Inflammatory macrophage treated with lipopolysaccharide for 4 hours (primary cell): ENCODE measurements at places on chromosomes 1 and 21.

DNA sequence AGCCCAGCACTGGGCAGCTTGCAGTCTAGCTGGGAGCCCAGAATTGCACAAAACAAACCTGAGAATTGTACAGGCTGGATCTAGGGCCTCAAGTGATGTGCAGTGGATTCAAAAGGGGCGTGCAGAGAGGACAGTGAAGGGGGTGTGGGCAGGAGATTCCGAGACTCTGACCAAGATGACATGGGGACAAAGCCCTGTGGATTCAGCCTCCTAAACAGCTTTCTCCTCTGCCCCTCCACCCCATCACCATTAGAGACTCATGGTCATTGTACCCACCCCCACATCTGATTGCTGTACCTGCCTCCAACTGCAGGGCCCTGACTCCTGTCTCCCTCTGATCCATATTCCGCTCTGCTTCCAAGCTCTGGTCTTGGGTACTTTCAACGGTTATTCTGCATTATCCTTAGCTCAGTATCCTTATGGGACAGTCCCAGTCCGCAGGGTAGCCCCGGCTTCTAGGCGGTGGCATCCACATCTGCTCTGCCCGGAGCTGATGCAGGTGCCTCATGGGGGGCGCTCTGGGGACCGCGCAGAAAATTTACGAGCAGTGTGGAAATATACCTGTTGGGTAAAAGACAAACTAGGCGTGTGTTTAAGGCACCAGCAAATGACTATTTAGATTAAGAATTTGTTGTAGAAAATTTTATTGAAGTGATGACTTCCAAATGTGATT lies 1.7 kb upstream of the BMP8A start:
- no peak for DNase-seq

DNA sequence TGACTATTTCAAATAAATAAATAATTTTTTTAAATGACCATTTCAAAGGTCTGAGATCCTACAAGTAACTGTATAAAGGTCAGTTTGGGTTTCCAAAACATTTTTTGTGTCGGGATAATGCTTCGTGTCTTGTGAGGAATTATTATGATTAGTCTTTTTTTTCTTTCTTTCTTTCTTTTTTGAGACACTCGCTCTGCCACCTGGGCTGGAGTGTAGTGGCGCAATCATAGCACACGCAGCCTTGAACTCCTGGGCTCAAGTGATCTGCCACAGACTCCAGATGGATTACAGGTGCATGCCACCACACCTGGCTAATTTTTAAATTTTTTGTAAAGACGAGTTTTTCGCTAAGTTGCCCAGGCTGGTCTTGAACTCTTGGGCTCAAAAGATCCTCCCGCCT lies 1.9 kb upstream of the SDE2 start:
- no peak for DNase-seq

DNA sequence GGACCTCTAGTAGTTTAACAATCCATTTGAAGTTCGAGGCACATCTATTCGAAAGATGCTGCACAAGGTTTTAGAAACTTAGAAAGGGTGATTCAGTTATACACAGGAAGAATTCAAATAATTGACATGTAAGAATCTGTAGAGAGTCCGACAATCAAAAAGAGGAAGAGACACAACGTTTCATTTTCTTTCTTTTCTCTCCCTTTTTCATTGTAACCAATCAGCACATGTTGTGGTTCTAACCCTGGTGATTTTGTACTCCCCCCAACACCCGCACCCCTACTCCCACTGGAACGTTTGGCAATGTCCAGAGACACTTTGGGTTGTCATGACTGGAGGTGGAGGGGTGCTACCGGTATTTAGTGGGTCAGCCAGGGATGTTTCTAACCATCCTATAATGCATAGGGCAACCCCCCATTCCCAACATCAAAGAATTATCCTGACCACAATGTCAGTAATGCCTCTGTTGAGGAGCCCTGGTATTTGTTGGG lies 4.9 kb downstream of the TGFB2 start:
- no peak for DNase-seq

- no peak for DNase-seq
These were observed 341.5 kb downstream of the KCNH1 start for GRCh38 chr1:210792250-210793102.

DNA sequence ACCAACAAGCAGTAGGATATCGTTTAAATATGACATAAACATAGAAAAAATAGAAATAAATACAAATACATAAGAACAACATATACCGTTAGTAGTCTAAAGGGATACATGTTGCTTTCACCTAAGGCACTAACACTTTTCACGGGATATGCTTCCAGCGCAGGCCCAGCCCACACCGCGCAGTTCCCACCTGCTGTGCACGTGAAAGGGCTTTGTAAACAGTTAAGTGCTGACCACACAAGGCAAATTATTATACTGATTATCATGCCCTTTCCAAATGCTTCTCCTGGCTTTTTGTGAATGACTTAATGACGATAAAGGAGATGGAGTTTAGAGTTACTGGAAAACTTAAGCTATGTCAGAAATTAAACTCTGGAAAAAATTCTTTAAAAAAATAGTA lies 11.3 kb upstream of the IL22RA1 start:
- DNase-seq, result no peak

DNA sequence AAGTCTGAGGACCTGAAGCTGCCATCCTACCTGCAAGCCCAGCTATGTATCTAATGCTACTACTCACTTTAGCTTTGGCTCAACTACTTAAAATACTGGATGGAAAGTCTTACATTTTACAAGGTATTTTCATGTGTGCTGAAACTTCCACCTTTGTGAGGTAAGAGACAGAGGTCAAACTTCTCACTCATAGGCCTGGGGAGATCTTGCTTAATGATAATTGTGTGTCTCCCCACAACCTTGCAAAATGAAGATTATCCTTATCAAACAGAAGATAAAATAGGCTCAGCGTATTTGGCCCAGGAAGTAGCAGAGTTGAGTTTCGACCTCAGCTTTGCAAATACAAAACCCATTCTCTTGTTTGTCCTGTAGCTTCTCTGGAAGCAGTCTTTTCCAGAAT lies 63.7 kb downstream of the CENPF start:
- no peak for DNase-seq
